Stimulated activated CD4-positive, alpha-beta T cell treated with anti-CD3 and anti-CD28 coated beads, TNF-alpha, amount 100 ng/mL, for 1 hour (primary cell): ENCODE measurements at places on chromosomes 7 and 10.

DNA sequence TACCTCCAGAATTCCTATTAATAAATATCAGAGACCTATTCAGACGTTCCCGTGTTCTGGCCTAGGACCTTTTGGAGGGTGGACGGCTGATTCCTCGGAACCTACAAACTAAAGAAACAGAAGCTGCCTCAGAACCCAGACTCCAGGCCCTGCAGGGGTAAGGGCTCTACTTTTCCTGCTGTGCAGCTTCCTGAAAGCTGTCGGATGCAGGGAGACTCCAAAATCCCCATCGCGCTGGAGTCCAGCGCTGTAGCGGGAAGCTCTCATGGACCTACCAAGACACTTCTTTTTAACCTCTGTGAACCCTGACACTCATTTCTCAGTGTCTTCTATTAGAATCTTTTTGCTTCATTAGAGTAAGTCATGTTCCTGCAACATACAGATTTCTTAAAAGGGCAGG is 244.5 kb upstream of the PITRM1 start:
- DNase-seq, result no peak

DNA sequence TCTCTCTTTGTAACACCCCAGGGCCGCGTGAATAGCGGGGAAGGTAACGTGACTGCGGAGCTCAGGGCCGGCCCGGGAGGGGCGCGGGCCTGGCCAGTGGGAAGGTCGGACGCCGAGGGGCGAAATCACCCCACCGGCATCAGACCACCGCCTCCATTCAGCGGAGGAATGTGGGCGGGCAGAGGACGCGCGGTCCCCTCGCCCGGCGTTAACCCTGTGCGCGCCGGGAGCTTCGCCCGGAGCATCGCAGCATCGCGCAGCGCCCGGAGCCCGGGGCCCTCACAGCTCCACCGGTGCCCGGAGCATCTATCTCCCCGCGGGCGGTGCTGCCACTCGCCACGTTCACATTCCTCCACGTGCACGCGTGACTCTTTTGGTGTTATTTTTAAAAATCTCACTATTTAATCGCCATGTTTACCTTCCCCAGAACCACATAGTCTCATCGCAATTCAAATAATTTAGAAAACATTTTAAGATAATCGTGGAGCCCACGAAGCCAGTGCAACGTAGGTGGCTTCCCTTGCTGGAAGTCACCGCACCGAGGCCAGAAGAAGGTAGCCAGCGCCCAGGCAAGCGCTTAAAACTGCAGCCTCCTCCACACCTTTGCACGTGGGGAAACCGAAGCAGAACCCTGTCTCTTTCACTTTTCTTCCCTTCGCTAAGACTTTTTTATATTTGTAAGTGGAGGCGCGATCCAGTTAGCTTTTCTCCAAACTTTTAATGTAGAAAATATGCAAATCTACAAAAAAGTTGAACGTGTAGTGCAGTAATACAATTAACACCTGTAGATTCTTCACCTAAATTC is 21.8 kb downstream of the FGFBP3 start:
- peak; percentile 11 for DNase-seq

DNA sequence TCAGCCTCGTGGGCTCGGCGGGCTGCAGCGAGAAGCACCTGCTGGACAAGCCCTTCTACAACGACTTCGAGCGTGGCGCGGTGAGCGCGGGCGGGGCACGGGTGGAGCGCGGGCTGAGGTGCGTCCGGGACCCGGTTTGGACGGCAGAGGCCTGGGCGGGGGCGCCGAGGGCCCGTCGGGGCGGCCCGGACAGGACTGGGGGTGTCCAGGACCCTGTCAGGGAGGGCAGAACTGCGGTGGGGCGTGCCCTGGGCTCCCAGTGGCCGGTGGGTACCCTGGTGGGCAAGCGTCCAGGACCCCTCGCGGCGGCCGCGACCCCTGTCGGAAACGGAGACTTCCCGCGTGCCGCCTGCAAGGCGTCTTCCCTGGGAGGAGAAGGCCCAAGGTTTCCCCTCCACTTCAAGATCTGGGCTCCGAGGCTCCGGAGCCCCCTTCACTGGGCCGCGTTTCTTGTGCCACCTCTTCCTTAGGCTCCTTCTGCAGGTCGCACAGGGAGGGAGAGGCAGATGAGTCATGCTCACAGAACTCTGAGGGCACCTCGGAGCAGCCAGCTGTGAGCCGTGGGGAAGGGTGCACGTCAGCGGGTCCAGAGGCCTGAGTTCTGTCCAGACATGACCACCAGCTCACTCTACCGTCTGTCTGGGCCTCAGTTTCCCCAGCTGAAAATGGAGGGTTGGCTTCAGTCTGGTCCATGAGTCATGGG is 485 bp downstream of the ALOX5 start:
- peak; percentile 2 for DNase-seq

- no peak for DNase-seq
Measured at GRCh38 chr7:132972745-132973144, 109.1 kb downstream of the CHCHD3 start.

- DNase-seq, result no peak
Measured at GRCh38 chr7:106504207-106504606, 156.8 kb downstream of the CCDC71L start.

DNA sequence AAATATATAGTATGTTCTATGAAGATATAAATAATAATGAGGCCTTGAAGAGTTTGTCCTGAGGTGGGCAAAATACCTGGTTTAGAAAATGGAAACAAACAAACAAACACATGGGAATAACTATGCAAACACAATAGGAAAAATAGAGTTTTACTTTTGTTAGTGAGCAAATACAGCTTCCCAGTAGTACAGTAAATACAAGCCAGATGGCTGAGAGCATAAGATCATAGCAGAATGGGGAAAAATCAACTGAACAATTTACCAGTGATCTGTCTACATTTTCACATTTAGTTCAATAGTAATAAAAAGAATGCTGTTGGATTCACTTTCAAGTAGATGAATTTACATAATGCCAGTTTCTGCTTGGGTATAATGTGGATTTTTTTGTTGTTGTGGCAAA is 45.1 kb downstream of the ADD3 start:
- no peak for DNase-seq

DNA sequence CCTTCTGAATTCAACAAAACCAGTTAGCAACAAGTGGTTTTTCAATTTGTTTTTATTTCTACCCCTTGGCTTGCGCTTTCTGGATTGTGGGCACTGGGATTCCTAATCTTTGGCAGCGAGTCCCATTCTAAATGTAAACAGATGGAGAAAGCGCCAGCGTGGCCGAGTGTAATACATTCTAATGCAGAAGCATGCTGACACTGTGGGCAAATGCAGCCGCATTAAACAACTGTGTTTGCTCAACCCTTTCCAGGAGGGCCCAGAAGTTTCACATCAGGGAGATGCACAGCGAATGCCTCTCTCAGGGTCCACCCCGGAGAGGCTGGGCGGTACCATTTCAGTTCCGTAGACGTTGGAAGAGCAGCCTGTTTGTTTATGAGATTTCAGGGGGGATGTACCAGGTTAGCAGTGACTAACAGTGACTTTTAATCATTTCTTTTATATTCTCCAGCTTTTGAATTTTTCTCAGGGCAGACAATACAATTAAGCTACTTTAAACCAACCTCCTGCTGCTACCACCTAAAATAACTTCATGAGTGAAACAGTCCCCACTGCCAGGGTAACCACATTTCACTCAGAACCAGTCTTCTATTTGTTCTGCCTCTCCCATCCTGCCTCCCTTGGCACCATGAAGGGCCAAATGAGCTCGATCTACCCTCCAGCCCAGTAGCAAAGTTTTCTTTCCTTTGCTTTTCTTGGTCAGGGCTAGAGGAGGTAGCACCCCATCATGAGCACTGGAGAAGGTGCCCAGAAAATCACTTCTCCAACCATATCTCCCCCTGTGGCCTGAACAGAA is 164.2 kb upstream of the ITGB1 start:
- DNase-seq, result no peak

DNA sequence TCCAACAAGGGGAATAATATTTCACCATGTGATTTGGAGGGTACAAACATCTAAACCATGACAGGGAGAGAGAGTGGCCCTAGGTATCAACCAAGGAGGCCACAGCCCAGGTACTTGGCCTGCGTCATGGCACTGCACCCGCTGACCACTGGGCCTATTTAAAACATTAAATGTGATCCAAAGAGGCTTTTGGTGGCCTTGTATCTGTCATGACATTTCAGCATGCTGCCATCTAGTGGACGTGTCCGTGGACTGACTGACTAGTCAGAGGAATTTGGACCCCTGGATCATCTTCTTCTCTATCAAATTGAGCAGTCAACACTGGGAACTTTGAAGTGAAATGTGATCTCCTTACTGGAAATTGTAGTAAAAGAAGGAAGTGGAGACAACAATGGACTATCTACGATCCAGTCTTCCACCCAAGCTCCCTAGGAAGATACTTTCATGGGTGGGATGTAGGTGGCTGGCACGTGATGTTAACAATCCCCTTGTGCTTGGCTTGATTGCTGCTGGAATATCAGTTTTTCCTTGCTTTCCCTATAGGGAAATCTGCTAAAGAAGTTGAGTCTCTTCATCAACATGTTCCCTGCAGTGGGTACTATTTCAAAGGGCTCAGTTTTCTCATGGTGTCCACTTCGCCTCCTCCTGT is 24.6 kb upstream of the ITGA8 start:
- DNase-seq, result no peak

DNA sequence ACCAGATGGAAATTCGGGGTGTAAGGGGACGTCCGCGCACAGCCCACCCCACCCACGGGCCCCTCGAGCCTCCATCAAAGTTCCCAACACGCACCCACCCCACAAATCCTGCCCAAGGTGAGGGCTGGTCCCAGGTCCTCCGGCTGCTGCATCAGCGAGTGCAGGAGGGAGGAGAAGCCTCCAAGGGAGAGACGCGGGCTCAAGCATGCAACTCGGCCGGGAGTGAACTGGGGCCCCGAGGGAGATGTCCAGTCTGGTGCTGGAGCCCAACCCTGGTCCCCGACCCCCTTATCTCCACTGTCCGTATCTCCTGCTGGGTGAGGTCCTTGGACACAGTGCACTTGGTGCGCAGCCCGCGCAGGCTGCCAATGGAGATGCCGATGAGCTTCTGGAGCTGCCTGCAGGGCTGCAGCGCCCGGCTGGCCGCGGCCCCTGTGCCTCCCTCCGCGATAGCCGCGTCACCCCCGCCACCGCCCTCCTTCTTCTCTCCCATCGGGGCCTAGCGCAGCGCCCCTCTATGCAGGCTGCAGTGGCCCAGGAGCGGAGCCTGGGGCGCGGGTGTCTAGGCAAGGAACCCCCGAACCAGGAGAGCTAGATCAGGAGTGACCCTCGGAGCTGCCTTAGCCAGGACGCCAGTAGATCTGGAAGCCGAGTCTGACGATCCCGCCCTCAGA is 489.2 kb downstream of the ZNF33B start:
- DNase-seq, result no peak

DNA sequence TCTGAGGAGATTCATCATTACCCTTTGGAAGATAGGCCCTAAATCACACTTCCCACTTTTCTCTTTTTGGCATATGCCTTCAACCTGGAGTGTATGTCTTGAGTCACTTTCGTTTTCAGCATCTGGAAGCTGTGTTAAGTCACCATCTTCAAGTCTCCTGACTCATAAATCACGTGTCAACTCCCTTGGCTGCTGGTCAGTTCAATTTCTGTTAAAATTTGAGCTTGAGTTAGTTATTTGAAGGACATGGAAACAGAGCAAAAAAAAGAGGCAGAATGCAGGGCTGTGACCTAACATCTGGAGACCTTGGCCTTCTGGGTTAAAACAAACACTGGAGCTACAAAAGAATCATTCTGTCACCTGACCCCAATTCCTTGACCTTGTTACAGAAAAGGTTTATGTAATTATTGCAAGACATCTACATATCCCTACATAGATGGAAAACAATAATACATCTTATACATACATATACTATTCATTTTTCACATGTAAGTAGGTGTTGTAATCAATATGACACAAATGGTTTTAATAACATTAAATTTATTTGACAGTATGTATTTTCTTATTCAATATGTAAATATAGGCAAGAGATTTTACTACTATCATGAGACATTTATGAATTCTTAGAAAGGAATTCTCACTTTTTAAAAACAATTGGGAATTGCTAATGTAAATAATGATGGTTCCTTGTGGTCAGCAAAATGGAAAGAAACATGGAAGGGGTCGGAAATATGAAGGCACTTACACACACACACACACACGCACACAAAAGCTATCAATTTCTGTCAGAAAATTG is 169.7 kb upstream of the PHYHIPL start:
- DNase-seq, result no peak

- DNase-seq, result no peak
Measured at GRCh38 chr7:24158975-24159374, 125.0 kb upstream of the NPY start.

GRCh38 chr7:79301419-79301818 is 152.0 kb downstream of the MAGI2 start:
- DNase-seq, result no peak

DNA sequence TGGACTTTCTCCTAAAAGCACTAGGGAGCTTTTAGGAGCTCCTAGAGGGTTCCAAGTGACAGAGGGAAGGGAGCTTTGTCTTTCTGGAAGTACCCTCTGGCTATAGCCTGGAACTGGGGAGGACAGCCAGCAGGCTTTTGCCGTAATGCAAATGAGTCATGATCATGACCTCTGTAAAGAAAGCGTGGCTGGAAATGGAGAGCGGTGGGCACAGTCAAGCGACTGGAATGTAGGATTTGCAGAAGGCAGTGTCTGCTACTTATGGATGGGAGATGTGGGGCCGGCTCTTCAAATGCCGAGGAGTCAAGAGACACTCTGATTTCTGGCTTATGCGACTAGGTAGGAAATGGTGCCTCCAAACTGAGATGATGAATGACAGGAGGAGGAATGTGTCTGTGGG is 34.6 kb upstream of the PLPP4 start:
- DNase-seq, result no peak

- DNase-seq, result peak; percentile 67
Measured at GRCh38 chr10:70363971-70364771, 18.3 kb downstream of the LRRC20 start.

DNA sequence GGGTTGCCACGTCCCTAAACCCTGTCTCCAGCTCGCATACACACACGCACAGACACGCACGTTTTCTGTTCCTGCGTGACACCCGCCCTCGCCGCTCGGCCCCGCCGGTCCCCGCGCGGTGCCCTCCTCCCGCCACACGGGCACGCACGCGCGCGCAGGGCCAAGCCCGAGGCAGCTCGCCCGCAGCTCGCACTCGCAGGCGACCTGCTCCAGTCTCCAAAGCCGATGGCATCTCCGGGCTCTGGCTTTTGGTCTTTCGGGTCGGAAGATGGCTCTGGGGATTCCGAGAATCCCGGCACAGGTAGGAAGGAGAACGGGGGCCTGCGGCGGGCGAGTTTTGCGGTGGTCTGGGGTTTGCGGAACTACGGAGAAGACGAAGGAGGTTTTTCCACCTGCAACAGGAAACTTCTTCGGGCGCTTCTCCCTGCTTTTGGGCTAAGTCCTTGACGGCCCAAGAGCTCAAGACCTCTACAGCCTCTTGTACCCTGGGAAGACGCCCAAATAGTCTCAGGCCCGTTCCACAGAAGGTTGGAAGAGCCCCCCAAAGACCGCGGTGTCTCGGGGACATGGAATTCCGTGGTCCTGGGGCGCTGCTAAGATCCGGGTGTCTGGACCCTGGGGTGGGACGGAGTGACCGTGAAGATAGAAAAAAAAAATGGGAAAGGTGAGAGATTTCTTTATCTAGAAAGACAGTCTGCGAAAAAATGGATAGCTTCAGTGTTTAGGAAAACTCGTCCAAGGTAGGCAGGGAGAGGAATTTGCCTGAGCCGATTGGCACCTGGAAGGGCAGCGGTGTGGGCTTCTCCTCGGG is at the start of gene GAD2:
Gene GAD2, plus strand, starts transcription at position 190 of the 811 bp plus-strand sequence. Its CDS starts 36 bp downstream, at position 226.
- DNase-seq, result no peak
